OCI-LY7 (cell line): ENCODE measurements at places on chromosomes 6 and 20.

- DNase-seq, result no peak
Measured at GRCh38 chr20:61118429-61119224, 133.4 kb upstream of the CDH4 start.

DNA sequence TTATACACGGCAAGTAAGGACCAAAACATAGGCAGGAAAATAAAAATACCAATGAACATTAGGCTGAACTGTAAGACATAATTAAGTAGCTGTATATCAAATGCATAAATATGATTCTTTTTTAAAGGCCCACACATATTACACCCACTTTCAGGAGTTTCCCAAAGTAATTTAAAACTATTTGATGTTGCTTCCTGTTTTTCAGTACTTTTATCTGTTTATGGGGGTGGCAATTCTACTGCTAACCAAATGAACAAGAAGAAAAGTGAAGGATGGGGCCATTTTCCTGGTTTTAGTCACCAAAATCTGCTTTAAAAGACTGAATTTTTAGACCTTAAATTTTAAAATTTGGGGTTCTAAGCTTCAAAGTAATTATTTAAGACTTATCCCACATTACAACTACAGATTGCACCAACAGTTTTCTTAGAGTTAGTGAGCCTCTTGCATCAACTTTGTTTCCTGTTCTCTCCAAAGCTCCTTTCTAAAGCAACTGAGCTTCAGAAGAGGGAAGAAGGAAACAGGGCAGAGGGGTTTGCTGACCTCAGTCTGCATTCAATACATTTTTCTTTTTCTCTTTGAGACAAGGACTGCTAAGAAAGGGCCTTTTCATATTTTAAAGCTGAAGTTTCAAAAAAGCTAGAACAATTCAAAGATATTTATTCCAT is 191.0 kb downstream of the BACH2 start:
- DNase-seq, result no peak

DNA sequence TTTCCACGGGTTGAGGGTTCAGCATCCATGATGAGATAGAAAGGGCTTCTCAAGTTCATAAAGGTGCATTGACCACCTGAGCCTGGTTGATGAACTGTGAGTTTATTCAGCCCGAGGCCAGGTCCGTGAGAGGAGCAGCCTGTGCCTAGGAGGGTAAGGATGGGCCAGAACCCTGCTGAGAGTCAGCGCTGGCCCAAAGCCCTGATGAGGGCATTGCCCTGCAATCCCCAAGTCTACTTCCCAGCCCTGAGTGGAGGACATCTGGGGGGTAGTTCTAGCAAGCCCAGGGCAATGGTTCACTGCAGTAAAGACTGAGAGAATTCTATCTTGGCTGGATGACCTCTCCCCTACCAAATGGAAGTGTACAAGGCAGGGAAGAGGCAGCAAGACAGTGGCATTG is 123.3 kb upstream of the NXT1 start:
- no peak for DNase-seq

DNA sequence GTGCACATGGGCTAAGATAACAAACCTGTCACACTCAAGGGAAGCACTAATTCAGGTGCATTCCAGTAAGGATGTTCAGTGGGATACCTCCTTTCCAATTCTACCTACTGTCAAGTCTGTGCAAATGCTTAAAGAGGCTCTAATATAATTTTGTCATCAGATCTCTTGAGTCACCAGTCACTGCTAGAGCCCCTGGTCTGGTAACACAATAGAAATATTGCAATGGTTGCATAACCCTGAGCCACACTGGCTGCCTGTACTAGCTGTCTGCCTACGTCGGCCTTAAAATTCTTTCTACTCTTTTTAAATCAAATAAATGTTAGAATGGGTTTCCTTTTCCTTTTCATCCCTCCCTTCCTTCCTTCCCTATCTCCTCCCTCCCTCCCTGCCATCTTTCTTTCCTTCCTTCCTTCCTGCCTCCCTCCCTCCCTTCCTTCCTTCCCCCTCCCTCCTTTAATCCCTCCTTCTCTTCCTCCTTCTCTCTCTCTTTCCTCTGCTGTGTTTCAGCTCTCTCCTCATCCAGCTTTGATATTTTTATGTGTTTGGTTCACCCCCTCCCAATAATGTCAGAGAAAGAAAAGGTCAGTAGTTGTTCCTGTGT is 28.1 kb upstream of the OLIG3 start:
- DNase-seq, result no peak

GRCh38 chr6:43948527-43949485 is 178.4 kb downstream of the MRPL14 start:
- DNase-seq, result no peak

DNA sequence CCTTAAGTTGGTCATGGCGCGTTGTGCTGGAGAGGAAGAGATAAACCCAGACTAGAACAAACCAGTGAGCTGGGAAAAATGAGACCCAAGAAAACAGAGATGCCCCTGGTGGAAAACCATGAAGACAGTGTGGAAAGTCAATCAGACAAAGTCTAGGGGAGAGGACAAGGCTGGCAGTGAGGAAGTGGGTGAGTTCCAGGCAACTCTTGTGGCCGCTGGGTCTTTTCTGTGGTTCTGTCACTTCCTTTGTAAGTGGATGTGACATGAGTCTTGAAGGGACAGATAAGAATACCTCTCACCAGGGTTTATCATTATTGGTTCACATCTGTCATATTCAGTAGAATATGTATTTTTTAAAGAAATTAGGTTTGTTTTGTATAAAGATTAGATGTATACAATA is 738.4 kb downstream of the DHX35 start:
- DNase-seq, result no peak

GRCh38 chr6:128278836-128279235 is 241.6 kb downstream of the PTPRK start:
- DNase-seq, result no peak

DNA sequence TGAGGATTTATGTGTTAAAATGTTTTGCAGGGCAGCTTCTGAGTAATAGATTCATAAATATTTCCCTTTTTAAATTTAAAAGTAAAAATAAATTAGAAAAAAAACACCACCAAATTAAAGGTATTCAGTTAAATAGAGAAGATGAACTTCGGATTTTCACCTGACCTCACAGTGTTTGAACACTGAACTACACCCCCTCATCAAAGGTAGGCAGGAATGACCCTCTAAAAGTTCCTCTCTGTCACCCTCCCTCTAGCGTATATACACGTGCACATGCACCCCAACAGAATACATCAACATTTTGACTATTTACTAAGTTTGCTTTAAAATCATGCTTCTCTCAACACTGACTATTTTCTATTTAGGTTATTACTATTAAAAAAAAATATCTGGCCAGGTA is 528.3 kb downstream of the QKI start:
- DNase-seq, result no peak

DNA sequence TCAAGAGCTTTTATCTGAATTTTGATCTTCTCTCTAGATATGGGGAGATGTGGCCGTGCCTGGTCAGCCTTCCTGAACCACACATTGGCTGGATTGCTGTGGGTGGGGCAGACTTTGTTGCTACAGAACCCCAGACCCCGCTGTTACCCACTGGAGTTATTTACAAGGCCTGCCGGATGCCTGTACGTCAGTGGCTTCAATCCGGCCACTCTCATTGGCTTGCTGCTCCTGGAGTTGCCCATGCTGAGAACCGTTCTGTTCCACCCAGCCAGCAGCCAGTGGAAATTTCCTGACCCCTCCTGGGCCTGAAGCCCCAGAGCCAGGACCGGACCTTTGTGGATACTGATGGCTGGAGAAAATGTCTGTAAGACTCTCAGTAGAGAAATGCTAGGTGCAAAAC is 101.9 kb downstream of the TFAP2C start:
- no peak for DNase-seq

DNA sequence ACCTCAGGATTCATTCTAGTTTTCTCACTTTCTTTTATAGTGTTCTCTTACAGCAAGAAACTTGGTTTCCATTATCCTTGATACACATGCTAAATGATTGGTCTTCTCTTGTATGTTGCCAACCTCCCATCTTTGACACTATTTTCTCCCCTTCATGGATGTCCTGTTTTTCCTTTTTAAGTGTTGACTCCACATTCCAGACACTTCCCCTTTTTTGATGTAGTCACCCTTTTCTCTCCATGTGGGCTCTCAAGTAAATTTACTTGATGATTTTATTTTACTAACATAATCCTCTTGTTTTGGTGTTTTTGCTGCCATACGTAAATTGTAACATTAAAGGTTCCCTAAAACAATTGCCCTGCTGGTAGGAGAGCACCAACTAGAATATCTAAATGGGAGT is 148.1 kb downstream of the ZFAND3 start:
- no peak for DNase-seq

- DNase-seq, result no peak
Measured at GRCh38 chr20:40612247-40612646, 76.8 kb downstream of the MAFB start.

GRCh38 chr6:9711365-9711764 is 703.5 kb downstream of the TFAP2A start:
- no peak for DNase-seq

DNA sequence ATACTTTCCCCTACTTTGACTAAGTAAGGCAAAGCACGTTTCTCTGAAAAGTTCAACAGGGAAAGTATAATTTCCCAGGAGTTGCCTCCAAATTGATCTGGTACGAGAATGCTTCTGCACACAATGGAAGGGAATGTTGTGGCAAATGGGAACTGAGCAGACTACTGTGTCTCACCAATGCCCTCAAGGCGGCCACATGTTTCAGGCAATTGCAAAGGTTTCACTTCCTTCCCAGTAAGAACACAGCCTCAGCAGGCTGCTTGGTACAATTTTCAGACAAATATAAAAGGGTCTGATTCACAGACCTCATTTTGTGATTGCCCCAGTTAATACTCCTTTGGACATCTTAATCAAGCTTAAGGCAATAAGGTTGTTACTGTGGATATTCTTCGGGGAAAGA is 71.2 kb downstream of the KIAA0319 start:
- peak; percentile 77 for DNase-seq

DNA sequence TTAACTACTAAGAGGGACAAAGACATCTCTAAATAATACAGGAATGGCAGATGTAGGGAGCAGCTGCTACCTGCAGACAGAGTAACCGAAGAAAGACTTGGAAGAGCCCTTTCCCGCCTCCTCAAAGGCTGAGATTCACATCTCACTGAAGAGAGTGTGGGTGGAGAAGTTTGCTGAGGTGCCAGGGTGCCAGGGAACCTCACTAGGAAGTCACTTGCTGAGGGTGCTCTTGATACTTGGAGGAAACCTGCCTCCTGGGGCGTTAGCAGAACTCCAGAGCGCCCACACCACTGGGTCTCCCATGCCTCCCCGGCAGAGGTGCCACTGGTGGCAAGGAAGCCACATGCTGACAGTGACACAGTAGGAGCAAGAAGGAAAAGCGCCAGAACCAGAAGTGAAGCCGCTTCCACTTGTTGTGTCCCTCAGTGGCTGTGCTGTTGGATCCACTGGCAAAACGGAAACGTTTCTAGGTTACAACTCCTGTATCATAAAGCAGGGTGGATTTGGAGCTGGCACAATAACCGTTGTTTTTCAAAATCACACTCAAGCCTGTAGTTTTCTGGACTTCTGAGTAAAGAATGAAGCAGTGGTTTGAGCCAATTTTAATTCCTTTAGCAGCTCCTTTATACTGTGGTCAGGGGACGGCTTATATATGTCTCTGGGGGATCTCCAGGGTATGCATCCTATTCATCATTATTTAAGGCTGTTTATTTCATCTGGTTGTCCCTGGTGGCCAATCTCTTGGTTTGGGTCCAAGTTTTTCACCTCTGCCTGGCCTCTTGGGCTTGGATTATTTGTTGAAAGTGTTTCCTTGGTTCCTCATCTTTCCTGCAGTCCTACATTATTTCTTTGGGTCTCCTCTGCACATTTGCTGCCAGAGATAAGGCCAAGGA is 64.5 kb downstream of the CDC5L start:
- no peak for DNase-seq

GRCh38 chr20:58906894-58907293 is 54.4 kb downstream of the GNAS start:
- peak; percentile 32 for DNase-seq

DNA sequence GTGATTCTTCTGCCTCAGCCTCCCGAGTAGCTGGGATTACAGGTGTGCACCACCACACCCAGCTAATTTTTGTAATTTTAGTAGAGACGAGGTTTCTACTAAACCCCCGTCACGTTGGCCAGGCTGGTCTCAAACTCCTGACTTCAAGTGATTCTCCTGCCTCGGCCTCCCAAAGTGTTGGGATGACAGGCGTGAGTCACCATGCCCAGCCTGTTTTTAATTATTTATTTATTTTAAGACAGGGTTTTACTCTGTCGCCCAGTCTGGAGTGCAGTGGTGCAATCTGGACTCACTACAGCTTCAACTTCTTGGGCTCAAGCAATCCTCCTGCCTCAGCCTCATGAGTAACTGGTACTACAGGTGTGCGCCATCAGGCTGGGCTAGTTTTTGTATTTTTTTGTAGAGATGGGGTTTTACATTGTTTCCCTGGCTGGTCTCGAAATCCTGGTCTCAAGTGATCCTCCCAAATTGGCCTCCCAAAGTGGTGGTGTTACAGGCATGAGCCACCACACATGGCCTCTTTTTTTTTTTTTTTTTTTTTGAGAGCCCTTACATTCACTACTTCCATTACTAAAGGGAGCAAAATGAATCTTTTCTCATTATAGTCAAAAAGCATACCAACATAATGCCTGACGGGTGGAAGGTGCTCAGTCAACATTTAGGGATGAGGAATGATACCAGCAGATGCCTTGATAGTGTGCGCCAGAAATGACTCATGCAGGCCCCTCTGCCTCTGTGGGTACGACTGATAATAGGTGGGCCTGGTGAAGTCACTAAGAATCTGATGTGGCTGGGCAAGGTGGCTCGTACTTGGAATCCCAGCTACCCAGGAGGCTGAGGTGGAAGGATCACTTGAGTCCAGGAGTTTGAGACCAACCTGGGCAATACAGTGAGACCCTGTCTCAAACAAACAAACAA is 17.8 kb upstream of the RALGAPB start:
- DNase-seq, result no peak

GRCh38 chr6:168507297-168507696 is 66.3 kb downstream of the SMOC2 start:
- DNase-seq, result no peak

GRCh38 chr6:28969129-28969528 is 36.0 kb downstream of the ZNF311 start:
- no peak for DNase-seq

- DNase-seq, result no peak
Measured at GRCh38 chr6:124747349-124747748, 214.9 kb upstream of the RNF217 start.

DNA sequence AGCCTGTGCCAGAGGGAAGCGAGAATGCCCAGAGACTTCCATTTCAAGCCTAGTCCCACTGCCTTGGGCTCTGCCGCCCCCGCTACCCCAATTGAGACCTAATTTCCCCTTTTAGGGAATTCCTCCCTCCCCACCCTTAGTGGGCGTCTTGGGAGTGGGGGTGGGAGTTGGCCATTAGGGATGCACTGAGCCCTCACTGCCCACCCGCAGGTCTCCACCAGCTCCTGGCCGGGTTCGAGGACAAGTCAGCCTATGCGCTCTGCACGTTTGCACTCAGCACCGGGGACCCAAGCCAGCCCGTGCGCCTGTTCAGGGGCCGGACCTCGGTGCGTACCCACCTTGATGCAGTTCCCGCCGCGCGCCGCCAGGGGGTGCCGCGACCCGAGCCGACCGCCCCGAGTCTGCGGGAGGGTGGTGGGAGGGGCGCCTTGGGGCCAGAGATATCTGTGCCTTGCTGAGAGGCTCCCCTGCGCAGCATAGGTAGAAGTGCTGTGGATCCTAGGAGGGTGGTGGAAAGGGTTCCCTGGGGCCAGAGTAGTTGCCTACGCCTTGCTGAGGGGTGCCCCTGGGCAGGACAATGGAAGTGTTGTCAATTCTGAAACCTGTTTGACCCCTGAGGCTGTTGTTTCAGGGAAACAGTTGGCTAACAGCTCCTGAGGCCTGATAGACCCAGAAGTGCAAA is 9.2 kb downstream of the ITPA start:
- peak; percentile 43 for DNase-seq

- DNase-seq, result no peak
Measured at GRCh38 chr6:140806431-140806830, 1326.3 kb upstream of the GJE1 start.
